ENCODE measurements at places on chromosomes 2 and 18.

GRCh38 chr18:73677450-73677849, 470.2 kb downstream of the FBXO15 start:
- no peak for DNase-seq

- no peak for DNase-seq
These were observed 11.0 kb upstream of the PLA2R1 start for GRCh38 chr2:160073284-160073888.

- DNase-seq: no peak
These were observed 2.8 kb upstream of the TANC1 start for GRCh38 chr2:158965641-158966040.

GRCh38 chr2:72554381-72554780, 271.5 kb downstream of the EXOC6B start:
- no peak for DNase-seq

GRCh38 chr18:12470382-12471075, 62.8 kb downstream of the PRELID3A start:
- DNase-seq: no peak

- no peak for DNase-seq
These were observed 9.1 kb upstream of the ARID5A start for GRCh38 chr2:96527286-96528005.

- no peak for DNase-seq
These were observed 131.3 kb upstream of the GPC1 start for GRCh38 chr2:240303896-240304745.

- no peak for DNase-seq
These were observed 3.0 kb downstream of the MSH6 start for GRCh38 chr2:47785986-47786385.

Measured in NCI-H774 (cell line).